ENCODE measurements at places on chromosomes 7 and 10. TPM values are rescaled to one million over a fixed set of nuclear protein-coding genes. Genes with fewer than 3 reads are reported as not detected.

Gene CALML3
- not detected for total RNA-seq

DNA sequence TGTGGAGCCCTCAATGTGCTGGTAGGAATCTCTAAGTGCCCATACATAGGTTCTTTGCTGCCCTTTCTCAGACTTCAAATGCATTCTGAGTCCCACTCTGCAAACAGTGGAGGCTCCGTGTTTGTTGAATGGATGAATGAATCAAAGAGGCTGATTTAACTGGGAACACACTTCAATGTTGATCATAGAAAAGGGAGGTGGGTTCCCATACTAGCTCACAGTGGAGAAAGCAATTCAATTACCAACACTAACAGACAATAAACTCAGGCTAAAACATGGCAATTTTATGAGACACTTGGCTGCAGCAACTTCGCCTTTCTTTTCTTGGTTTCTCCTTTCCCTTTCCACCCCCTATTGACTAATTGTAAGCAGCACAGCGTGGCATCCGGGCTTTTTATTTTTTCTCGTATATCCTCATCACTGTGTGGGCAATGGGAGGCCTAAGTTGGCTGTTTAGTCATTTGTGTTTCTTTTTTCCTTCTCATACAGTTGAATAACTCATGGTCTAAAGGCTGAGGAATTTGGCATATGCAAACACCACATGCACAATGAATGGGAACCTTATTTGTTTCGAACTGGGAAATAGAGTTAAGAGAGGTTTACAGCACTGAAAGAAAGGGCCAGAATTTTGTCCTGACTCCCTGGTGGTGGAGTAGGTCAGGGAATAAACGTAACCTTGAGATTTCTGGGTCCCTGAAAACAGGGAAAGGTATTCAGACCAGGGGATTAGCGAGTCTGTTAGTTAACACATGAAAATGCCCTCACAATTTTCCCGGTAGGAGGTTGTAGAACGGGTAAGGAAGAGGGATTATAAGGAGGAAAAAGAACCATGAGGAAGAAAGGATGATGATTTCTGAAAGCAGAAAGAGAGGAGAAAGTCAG lies 858.5 kb downstream of the KCNMA1 start:
- no peak for DNase-seq

DNA sequence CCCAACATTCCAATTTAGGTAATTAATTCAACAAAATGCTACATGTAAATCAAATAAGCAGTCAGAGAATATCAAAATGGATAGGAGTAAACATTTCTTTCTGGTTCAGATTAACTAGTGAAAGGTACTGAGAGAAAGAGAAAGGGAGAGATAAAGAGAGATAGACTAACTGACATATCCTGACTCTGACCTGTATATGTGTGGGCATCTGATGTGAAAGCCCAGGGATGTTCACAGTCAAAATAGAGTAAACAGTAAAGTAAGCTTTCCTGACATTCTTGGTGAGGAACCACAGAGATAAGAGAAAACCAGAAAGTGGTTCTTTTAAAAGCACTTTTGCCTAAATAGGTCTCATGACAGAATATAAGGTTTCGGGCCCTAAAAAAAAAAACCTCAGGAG lies 37.5 kb upstream of the ANK3 start:
- no peak for DNase-seq

DNA sequence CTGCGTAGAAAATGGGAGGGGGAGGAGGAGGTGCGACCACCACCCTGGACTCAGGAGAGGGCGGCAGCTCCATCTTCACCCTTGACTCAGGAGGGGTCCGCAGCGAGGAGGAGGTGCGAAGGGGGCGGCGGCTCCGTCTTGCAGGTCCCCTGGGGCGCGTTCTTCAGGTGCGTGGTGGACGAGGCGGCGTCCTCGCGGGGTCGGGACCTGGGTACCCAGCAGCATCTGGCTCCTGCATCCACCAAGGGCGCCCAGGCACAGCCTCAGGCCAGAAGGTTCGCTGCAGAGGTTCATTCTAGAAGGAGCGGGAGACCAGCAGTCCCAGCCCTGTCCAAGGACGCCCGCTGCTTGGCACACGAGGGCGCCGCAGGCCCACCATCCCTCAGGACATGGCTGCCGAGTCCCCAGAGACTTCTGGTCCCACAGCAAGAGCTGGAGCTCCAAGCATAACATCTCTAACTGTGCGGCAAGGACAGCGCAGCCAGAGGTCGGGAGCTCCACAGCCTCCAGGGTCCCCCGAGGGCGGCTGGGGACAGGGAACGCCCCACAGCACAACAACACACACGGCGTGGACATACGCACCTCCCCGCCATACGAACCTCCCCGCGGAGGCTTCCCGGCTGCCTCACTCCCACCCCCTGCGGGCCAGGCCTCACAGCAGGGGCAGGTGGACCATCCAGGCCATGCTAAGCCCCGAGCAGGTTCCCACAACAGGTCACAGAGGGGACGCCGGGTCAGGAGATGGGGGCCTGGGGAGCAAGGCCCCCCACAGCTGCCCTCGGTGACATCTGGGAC lies 16.8 kb upstream of the DPYSL4 start:
- DNase-seq: no peak

Gene SLC16A9
- total RNA-seq: 2.1 TPM

DNA sequence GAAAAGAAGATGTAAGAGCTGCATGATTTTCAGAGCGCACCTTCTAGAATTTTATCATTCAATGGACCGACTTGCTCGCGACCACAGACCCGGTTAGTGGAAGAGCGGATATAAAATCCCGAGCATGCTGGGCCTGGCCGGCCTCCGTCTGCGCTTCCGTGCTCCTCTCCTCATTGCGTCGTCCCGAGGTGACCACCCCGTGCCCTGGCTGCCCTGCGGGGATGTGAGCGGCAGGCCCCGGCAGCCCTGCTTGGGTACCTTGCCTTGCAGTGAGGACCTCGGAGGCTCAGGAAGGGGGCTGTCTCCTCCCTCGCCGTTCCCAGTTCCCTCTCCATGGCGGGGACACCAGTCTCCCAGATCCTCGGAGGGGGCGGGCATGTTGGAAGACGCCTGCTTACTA lies 330.9 kb upstream of the SHH start:
- no peak for DNase-seq

GRCh38 chr7:107701191-107701590 lies 40.6 kb downstream of the SLC26A4 start:
- no peak for DNase-seq

GRCh38 chr10:118276727-118277126 lies 65.4 kb downstream of the FAM204A start:
- no peak for DNase-seq

Gene CASP2
- 11.6 TPM for total RNA-seq

Gene NYAP1
- 0.39 TPM for total RNA-seq

Gene PCLO
- 2.9 TPM for total RNA-seq

Gene RAMP3
- total RNA-seq: 36.8 TPM

DNA sequence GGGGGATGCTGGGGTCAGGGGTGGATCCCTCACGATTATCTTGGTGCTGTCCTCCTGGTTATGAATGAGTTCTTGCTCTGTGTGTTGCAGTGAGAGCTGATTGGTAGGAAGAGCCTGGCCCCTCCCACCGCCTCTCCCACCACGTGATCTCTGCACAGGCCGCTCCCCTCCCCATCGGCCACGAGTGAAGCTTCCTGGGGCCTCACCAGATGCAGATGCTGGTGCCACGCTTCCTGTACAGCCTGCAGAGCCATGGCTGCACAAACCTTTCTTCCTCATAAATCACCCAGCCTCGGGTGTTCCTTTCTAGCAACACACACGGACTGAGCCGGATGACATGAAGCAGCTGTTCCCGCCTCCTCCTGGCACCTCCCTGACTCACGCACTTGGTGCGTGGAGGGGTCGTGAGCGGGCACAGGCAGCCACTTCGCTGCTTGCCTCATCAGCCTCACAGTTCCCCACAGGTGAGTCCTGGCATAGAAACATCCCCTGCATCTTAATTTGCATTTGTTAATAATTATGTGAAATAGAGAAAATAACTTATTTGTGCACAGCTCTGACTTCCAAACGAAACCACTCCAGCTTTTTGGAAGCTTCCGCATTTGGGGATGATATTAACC lies 210.8 kb downstream of the ADARB2 start:
- DNase-seq: no peak

DNA sequence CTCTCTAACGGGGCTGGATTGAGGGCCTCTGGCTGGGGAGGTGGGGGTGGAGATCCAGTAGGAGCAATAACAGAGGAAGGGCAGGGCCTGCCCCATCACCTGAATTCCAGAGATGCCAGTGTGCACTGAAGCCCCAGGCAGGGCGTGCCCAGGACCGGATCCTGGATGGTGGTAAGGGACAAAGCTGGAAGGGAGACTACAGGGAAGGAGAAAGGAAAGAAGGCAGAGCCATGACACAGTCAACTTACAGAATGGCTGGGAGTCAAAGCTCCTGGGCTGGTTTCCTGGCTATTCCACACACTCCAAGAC lies 666 bp downstream of the TMEM139 start:
- peak; percentile 21 for DNase-seq

- DNase-seq: peak; percentile 18
Measured at GRCh38 chr10:25725917-25726716, 207.9 kb upstream of the MYO3A start.

Gene RPEL1
- not detected for total RNA-seq

Gene PLXDC2
- total RNA-seq: 19.1 TPM

DNA sequence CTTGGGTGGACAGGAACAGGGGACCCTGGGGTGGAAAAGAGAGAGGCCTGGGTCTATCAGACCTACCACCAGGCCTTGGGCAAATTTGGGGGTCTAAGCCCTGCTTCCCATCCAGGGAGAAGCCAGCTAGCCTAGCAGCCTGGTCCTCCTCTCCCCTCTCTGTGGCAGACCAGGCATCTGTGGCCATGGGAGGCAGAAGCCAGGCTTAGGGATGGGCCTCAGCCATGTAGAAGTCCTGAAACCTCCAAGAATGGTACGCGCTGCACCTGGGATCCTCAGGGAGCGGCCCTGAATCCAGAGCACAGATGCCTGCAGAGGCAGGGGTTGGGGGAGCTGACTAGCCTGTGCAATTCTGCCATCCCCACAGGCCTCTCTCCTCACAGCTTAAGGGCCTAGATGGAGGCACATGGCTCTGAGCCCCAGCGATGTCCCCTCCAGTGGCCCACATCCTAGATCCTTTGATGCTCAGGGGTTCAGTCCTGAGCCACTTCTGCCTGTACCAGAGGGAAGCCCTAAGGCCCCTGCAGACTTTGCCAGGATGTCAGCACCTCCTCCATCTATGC lies 21.2 kb downstream of the GRID1 start:
- no peak for DNase-seq

DNA sequence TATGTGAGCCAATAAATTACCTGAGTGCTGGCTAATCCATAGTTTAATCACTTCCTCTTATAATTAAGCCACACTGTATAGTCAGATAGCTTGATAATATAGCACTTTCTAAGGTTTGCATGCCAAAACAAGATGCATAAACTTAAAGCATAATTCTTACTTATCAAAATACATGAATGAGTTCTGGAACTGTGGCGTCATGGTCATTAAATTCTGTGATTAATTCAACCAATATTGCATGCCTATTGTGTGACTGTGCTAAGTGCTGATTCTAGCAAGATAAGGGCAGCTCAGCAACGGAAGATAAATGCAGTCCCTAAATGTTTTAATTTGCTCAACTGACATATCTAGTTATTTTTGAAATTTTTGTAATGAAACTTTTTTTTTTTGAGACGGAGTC lies 29.7 kb downstream of the HOXA1 start:
- DNase-seq: no peak

Gene NMT2
- 12.7 TPM for total RNA-seq

GRCh38 chr10:90180886-90181691 lies 479.7 kb downstream of the KIF20B start:
- DNase-seq: no peak

DNA sequence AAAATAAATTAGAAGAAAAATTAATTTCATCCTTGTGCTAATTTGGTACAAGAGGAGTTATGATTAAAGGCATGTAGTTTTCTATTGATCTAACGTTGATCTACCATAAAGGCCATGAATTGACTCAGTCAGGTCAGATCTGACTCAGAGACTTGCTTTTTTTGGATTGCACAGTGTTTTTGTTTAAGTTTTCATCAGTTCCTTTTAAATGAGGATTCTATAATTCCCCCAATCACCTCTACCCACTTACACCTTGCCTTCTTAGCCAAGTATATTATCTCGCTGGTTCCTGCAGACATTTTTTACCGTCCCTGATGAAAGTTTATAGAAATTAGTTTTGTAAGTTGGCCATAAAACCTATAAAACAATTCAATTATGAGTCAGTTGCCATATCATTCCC lies 132.4 kb upstream of the PALS2 start:
- no peak for DNase-seq

GRCh38 chr10:91412354-91413087 lies 2.4 kb downstream of the HECTD2 start:
- DNase-seq: no peak

Gene TLX1
- total RNA-seq: not detected

Gene PAPOLB
- 0.21 TPM for total RNA-seq

DNA sequence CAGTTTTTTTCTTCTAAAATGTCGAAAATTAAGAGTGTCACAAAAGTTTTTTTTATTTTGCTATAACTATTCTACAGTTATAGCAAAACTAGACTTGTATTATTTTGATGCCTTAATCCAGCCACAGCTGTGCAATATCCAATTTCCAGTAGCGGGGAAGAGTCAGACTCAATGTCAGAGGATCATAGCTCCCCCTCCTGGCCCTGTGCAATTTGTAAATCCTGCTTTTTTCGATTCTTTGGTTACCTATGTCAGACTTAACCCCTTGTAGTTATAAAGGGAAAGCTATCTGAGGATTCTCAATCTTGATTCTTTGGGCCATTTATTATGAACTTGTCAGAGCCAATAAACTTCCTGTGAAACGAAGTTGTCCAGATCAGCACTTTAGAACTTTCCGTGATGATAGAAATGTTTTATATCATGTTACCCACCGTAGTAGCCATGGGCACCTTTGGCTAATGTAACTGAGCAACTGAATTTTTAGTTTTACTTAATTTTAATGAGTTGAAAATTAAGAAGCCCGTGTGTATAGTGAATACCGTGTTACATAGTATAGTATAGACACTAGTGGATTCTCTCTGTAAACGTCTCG lies 87.7 kb upstream of the PRKCQ start:
- DNase-seq: peak; percentile 13

Gene AZGP1
- 37.8 TPM for total RNA-seq

- no peak for DNase-seq
Measured at GRCh38 chr7:3552499-3552898, 251.4 kb downstream of the SDK1 start.

Gene ADK
- total RNA-seq: 50.0 TPM

DNA sequence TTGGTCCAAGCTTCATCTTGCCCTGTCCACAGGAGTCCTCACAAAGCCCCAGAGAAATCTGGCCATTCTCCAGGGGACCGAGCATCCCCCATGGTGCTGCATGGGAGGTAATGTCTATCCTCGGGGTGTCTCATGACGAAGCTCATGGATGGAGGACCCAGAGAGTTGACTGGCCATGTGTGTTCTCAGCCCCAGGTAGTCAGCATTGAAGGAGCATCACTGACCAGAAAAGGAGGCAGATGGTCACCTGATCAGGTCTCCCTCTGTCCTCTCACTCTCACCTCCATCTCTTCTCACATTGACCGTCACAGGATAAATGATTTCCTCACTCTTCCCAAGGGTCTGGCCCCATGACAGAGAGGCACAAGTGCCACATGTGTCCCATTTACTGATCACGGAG lies 33.4 kb upstream of the GDF10 start:
- DNase-seq: no peak

- no peak for DNase-seq
Measured at GRCh38 chr10:132551093-132551807, 13.7 kb downstream of the INPP5A start.

Measured in heart right ventricle (tissue), 16 donors.